ENCODE measurements at places on chromosomes 11 and 22.
A peak's percentile ranks its signal among the peaks of the same experiment; 100 is the strongest.

- no peak for DNase-seq
These were observed 185.8 kb upstream of the C11orf87 start for GRCh38 chr11:109236188-109236587.

DNA sequence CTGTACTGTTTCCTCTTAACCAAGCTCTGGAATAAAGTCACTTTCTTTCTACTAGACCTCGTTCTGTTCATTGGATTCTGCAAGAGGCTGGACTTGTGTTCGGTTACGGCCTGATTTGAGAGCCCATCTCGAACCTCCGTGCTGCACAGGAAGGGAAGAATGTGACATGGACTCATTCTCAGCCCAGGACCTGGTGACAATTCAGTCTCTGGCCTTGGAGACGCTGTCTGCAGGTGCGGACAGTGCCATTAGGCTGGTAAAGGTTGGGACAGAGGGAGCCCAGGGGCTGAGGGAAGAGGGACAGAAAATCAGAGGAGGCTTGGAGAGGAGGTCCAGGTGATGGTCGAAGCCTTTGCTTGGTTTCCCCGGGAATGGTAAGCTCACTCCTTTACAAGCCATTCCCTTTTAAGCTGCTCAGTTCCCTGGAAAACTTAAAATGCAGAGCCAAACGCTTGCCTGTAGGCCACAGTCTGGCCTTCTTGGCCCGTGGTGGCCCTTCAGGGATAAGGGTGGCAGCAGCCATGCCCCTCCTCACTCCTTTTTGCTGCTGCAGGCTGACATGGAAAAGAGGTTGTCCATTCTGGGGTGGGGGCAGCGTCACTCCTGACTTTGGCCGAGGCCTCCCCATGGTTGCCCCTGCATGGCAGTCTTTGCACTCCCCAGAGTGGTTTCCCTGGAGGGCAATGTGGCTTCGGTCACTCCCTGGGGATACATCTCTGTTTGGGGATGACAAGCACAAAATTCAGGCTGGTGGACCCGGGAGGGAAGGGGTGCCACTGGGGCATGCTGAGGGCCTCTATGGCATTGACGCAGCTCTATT is 52.3 kb downstream of the SHISAL1 start:
- DNase-seq: no peak

GRCh38 chr11:96161307-96162089 is 181.5 kb downstream of the MAML2 start:
- DNase-seq: peak; percentile 51

DNA sequence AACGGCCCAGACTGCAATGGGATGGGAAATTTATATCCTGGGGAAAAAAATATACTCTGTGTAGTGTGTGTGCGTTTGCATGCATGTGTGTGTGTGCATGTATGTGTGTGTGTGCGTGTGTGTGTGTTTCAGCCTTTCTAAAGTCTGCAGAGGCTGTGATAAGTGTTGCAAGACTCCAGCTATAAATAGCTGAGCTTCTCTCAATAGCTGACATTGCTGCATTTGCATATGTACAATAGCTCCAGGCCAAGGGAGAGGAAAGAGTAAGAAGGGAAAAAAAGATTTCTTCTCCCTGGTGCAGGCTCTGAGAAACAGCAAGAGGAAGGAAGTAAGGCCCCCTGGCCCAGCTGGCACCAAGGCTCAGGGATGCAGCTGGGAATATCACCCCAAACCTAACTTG is 483.0 kb downstream of the MN1 start:
- DNase-seq: peak; percentile 51

DNA sequence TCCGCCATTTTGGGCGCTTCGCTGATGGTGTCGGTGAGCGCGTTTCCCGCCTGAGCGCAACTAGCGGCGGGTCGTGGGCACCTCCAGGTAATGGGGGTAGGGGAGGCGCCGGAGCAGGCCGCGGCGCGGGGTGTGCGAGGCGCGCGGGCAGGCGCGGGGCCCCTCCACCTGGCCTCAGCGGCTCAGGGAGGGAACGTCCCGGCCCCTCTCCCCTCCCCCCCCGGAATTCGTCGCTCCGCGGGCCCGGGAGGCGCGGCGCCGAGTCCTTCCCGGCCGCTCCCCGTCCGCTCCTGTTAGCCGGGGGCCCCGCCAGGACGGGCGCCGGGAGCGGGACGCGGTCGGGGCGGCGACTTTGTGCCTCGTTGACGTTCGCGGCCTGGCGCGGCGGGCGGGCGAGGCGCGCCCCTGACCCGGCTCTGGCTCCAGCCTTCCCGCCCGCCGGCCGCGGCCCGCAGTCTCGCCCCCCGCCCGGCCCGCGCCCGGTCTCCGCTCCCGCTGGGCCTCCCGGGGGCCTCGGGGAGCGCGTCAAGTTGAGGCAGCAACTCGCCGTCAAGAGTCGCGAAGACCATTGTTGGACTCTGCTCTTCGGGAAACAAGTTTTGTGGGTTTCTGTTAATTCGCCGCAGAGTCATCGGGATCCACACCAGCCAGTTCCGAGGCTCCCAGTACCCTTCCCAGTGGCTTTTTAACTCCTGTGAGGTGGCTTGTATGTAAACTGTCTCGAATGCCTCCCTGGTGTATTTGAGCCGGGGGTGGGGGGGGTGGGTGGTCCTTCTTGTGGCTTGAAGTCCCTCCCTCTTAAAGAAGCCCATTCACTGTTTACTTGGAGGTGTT is at the start of gene PPP6R3:
Gene PPP6R3 (plus strand): TSS at position 12 of the 834 bp plus-strand sequence. CDS start 76,913 bp downstream, outside the sequence.
- DNase-seq: no peak

GRCh38 chr11:727281-727701 is 20.0 kb upstream of the TALDO1 start:
- DNase-seq: no peak

DNA sequence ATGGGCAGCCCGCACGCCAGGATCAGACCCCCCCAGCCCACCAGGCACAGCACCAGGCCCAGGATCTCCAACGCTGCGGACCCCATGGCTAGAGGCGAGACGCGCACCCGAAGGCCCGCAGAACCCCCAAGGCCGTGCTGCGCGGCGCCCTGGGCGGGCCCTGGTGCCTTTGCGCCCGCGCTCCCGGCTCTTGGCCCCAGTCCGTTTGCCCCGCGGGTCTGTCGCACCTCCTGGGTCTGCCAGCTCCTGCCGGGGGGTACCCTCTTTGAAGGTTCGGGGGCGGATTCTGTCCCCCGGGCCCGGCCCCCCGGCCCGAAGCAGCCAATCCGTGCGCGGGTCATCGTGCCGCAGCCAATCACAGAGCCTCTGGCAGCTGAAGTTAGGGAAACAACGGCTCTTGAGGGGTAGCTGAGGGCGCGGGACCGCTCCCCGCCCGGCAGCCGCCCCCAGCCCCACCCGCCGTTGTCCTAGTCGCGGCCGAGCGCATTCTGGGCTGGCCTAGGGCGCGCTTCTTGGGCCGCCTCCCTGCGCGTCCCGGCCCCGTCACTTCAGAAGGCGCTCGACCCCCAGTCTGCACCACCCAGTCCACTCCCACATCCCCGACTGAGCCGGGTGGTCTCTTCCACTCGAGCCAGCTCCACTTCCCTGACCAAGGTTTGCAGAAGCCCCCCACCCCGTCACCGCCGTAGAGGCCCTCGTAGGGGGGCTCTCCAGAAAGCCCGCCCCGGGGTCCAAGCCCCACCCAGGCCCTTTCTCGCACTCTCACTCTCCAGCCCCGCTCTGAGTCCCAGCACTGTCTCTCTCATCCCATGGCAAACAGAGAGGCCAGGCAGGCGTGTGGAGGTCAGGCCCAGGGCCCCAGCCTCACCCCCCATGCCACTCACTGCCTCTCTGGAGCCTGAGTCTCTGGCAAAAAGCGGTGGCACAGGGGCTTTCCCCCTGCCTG is at the start of gene CLDN5:
Gene CLDN5 (minus strand): TSS at position 241 of the 946 bp plus-strand sequence. CDS start 155 bp downstream, at position 86.
- DNase-seq: no peak

DNA sequence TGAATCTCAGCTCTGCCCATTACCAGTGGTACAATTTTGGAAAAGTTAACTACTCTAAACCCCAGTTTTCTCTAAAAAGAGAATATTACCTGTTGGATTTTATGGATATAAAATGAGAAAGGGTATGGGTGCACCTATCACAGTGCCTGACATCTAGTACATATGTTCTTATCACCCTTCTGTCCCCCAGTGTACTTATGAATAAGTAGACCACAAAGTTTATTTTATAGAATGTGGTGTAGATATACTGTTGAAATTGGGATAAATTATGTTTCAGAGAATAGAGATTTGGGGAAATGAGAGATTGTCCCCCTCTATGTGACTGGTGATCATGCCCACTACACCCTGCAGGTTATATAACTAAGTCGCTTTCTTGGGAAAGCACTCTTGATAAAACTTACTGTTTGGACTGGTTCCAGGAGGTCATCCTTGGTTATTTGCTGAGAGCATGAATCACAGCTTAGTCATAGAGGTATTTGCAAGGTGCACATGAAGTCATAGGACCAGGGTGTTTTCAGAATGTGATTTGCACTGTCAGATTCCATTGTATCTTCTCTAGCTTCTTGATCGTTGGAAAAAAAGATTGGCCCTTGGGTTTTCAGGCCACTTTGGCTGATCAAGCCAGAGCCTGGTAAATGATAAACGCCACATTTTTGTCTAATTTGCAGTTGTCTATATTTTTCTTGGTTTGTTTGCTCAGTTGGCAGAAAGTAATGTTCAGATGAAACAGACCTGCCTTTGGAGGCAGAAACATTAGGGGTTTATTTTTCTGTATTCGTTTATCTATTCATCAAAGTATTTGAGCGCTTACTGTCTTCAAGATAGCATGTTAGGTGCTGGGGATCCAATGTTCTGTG is 21.3 kb downstream of the STX3 start:
- peak; percentile 61 for DNase-seq

DNA sequence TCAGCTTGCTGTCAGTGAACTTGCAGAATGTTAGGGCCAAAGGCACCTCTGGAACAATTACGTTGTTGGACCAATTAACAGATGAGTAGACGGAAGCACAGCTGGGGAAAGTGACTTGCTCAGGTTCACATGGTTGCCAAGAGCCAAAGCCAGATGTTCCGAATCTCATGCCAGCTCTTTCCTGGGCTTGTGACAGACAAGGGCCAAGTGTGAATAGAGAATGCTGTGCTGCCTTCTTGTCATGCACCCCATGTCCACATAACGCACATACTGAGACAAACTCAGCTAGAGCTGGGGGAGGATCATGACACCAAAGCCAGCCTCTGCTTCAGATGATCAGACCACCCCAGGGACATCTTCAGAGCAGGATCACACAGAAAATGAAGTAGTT is 616.3 kb downstream of the INSC start:
- DNase-seq: no peak

All from brain microvascular endothelial cell (primary cell).